Omental fat pad (tissue), 4 donors: ENCODE measurements at places on chromosomes 5 and 9. TPM values are rescaled to one million over a fixed set of nuclear protein-coding genes. Genes with fewer than 3 reads are reported as not detected.

DNA sequence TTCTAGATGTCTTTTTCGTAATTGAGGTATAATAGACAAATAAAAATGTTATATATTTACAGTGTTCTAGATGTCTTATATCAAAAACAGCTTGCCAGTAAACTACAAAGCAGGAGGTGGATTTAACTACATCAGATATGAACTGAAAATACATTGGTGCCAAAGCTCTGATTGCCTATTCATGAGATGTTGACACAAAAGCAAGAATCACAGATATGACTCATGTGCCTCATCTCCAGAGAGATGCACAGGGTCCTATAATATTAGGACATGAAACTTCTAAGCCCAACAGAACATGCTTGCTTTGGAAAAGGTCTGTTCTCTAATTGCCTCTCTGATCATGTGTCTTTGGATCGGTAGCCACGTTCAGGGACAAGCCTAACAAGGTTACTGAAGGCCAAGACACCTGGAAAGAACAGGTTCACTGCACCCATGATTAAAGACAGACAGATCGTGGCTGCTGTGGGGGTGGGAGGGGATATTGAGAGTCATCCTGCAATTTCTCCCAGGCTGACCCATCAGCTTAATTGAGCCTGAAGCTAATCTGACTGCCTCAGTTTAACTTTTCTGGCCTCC, 16.8 kb downstream of the ABCA1 start:
- no peak for DNase-seq

Gene GFM2
- total RNA-seq = 23.5 TPM

- DNase-seq = no peak
These were observed 20.6 kb downstream of the NSD1 start for GRCh38 chr5:177154003-177154643.

DNA sequence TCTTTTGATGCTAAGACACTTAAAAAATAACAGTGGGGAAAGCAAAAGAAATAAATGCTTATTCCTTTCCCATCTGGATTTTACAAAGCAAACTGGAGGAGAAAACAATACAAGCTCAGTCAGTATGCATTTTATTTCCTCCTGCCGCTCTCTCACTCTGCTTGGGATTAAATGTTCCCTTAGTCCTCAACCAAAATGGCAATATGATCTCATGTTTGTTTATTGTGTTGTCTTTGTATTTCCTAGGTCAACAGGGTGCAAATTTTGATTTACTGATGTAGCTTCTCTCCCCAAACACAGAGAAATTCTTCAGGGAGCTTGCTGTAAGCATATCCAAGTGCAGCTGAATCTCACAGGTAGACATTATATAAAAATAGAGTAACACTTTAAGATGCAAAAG, 92.1 kb upstream of the ERBIN start:
- no peak for DNase-seq
